ENCODE measurements at places on chromosomes 1 and 21.
A peak's percentile ranks its signal among the peaks of the same experiment; 100 is the strongest.

GRCh38 chr1:89800022-89800655 is 20.7 kb upstream of the LRRC8D start:
- DNase-seq, result no peak

DNA sequence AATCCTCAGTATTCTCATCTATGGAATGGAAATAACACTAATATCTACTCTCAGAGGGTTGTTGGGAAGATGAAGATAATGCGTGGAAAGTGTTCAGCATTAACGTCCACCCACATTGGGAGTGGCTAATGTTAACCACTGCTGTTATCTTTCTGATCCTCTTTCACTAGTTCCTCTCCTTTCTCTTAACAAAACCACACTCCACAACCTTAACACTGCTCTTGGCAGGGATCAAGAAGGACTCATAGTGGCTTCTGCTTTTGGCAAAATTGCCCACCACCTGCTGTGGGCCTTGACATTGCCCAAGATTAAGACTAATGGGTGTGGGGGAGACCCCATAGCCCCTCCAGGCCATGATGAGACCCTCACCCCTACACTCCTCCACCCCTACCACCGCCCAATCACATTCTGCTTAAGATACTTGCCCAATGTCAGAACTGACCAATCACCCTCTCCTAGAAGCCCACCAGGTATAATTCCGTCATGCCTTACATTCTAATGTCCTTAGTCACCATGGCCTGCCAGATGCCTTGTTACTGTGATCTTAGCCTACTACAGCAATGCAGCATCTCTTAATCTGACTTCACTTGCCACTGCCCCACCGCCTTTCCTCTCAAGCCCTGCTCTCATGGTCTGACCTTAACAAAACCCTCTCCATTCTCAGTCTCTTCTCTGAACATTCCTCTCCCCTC is 27.1 kb downstream of the DHCR24 start:
- no peak for DNase-seq

- DNase-seq, result peak; percentile 52
Observed at GRCh38 chr1:243939167-243939848, 89.3 kb upstream of the AKT3 start.

GRCh38 chr1:75423136-75423535 is 187.8 kb downstream of the SLC44A5 start:
- DNase-seq, result no peak

- no peak for DNase-seq
Observed at GRCh38 chr1:208106218-208106617, 138.0 kb downstream of the PLXNA2 start.

- peak; percentile 30 for DNase-seq
Observed at GRCh38 chr21:34105947-34106541, 32.7 kb downstream of the MRPS6 start.

DNA sequence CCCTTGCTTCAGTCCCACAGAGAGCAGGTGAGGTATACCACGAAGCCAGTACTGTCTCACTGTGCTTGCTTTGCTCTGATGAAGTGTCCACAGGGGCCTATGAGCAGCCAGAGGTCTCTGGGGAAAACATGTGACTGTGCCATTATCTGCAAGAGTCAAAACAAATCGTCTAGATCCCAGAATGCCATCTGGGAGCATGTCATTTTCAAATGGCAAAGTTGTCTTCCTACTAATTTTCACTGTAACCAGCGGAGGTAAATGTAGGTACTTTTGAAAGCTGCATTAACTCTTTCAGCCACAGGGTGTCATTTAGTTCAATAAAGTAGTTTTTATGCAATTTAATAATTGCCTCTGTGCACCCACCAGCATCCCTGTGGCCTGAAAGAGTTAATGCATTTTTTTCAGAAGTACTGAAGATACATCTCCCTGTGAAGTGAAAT is 173.6 kb upstream of the SGIP1 start:
- no peak for DNase-seq

All from AG10803 (cell line).